ENCODE measurements at places on chromosomes 12 and 14.

DNA sequence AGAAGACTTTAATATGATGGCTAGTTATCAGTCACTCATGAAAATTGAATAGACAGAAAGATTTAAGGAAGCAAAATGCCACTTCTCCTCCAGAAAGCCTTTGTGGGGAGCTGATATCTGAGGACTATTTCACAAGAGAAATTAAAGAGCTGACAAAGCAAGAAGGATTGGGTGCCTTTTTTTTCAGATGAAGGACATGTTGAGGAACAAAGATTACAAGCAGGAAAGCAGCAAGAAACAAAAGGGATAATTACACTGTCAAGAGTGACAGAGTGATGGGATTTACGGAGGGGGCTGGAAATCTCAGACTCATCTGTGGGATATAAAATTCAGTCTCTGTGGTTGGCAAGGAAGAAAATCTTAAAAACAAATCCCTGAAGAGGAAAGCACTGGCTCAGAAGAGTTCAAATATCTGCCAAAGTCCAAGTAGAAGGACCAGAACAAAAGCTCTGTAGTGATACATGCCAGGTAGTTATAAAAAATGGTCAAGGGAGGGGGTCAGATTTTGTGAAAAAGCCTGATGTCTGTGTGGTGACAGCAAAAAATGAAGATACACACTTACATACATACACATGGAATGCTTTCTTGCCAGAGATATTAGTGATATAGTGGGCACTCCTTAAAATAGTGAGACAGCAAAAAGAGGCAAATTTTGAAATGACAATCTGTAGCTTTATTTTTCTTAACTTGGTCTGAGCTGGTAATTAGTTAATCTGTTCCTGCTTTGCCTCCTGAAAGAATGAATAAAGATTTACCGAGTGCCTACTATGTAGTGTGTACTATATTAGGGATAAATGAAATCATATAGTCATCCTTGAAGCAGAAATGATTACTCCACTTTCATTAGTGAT lies 62.9 kb downstream of the EPS8 start:
- peak; percentile 65 for DNase-seq

DNA sequence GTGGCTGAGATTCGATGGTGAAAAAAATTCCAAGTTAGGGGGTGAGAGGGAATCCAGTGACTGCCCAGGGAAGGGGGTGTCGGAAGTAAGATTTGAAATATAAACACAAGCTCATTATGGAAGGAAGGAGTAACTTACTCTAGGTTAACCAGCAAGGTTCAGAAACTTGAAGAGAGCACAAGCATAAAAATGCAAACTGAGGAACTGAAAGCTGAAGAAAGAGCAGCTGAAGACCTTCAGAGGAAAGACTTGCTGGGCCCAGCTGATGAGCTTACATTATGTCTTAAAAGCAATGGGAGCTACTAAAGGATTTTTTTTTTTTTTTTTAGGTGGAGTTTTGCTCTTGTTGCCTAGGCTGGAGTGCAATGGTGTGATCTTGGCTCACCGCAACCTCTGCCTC lies 189.7 kb upstream of the GRIN2B start:
- DNase-seq = no peak

DNA sequence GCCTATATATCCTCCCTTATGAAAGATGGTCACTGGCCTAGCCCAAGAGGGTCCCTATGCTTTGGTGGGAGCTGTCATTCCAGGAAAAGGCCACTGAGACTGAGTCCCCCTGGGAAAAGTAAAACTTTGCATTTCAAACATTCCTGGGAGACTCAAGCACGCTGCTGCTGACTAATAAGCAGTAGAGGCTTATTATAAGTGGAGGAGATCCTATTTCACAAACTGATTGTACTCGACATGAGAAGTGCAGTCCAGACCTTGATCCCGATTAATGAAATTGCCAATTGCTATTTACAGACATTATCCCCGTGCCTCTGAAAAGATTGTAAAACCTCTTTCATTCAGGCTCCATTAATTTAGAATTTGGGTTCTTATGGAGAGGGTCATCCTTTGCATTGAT lies 96.6 kb downstream of the EMP1 start:
- no peak for DNase-seq

DNA sequence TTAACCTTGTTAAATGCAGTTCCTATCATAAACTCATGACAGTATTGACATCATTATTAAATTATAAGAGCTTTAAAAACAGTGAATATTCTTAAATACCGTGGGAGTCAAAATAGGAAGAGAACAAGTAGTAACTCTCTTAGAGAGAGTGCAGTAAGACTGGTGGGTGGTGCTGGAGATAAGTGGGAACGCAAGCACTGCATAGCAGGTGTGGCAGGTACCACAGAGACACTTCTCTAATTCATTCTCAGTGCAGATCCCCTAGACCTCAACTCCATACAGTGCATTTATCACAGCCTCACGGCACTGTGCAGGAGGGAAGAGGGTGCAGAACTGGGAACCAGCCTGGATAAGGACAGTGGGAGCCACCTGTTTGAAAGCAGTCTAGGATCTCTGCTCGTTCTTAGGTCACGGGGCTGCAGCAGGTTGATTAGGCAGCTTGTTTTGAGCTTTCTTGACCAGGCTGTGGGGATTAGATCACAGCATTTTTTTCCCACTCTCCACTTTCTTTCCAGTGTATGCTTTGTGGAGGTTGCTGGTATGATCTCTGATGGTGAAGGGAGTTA lies 165.6 kb downstream of the PRKCH start:
- no peak for DNase-seq

DNA sequence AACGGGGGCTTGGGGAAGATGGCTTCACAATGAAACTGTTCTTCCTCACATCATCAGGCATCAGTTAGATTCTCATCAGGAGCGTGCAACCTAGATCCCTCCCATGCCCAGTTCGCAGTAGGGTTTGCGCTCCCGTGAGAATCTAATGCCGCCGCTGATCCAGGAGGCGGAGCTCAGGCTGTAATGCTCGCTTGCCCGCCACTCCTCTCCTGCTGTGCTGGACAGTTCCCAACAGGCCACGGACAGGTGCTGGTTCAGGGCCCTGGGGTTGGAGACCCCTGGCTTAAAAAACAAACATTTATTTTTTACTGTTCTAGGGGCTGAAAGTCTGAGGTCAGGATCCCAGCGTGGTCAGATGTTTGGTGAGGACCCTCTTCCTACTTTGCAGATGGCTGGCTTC lies 180.5 kb downstream of the FBXL14 start:
- no peak for DNase-seq

DNA sequence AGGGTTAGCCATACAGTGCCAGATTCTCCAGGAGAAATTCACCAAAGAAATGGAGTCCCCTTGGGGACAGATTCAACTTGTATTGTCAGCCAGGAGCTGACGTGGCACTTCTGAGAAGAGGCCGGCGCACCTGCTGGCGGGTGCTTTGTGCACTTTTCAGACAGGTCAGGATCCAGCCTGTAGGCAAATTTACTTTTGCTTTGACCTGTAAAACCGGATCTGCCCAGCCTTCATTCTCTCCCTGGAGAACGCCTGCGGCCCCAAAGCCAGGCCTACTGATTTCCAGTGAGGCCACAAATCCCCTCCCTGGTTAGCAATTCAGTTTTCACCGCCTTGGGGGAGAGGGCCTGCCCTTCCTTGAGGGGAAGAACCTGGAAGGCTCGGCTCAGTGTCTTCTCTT lies 17.4 kb downstream of the P2RX4 start:
- DNase-seq = peak; percentile 90

- DNase-seq = no peak
These were observed 5.0 kb downstream of the FANCM start for GRCh38 chr14:45140661-45141187.

DNA sequence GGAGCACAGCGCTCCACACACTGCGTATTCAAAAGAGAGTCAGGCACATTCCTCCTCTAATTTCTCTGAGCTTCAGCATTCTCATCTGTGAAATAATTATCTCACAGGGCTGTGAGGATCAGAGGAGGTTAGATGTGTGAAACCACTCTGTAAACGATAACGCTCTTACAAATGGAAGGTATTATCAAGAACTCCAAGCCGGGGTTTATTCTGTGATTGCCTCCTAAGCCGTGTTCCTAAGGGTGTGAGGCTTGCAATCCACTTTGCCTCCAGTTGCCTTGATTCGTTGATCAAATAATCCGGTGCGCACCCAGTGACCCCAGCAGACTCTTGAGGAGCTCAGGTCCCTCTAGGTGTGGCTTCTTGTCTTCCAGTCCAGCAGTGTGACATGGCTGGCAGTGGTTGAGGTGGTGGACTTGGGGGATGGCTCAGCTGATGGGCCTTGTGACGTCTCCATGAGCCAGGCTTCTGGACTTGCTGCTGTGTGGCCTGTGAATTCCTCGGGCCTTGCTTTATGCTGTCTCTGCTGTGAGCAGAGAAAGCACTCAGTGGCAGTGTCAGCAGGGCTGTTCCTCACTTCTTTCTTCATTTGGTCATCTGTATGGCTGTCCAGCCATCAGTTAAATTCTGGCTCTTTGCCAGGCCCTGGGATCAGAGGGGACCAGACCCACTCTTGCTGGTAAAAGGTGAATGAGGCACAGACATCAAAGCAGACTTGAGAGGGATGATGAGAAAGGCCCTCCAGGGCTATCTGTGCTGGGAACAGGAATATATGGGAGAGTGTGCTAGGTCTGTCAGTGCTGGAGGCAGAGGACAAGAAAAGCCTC lies 71.0 kb downstream of the SLC25A47 start:
- no peak for DNase-seq

DNA sequence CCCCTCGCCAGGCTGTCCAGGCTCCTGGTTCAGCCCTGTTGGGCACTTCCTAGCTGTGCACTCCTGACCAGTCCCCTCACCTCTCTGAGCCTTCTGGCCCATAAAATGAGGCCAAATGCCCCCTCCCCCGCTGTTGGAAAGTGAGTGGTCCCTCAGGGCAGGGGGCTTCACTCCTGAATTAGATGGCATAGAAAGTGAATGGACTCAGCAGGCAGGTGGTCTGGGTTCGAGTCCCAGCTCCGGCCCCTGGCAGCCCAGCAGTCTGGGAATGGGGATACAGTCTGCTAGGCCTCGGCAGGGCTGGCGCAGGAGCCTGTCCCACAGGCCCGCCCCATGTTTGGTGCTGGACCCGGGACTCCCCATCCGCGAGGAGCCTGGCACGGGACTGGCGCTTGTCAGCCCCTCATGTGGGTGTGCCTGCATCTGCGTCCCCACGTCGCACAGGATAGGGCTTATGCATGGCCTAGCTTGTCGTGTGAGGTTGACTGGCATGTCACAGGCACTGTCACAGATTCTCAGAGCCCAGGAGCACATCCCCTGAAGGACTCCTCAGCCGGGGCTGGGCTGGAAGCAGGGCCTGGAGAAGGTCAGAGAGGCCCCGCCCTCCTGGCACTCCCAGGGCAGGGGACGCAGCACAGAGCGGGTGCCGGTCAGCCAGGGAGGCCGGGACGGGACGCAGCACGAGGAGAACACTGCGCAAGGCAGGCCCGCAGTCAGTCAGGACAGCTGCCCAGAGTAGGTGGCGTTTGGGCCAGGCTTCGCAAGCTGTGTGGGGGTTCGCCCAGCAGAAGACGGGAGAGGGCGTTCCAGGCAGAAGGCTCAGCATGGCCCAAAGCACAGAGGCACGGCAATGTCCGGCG lies 40.5 kb downstream of the DIO3 start:
- no peak for DNase-seq

DNA sequence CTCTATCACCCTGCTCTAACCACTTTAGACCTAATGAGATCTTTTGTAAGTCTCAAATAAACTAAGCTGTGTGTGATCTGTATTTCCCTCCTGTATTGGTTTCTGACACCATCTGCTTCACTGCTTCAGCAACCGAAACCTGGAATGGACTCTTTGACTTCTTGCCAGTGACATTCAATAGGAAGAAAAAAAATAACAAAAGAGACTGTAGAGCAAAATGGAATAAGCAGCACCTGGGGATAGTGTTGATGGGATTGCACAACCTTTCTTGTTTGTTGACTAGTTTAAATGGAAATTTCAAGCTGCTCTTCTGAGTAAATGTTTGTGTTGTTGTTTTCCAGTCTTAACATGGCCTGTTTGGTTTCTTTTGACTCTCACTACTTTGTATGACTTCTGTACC lies 888.6 kb upstream of the SEL1L start:
- no peak for DNase-seq

DNA sequence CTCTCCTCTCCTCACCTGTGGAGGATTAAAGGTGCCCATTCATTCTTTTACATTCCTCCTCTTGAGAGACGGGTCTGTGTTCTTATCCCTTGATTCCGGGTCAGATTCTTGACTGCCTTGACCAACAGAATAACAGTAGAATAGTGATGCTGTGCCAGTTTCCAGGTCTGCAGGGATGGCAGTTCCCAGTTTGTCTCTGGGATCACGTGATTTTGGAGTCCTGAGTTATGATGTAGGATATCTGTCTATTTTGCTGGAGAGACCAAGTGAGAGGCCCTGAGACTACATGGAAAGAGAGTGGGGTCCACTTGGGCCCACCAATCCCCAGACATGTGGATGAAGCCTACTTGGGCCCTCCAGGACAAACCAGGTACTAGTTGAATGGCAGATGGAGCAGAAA lies 142.8 kb downstream of the TTC8 start:
- no peak for DNase-seq

- no peak for DNase-seq
These were observed 202.0 kb upstream of the LHX5 start for GRCh38 chr12:113673458-113674238.

GRCh38 chr12:52218001-52218400 lies 15.0 kb upstream of the KRT7 start:
- no peak for DNase-seq

DNA sequence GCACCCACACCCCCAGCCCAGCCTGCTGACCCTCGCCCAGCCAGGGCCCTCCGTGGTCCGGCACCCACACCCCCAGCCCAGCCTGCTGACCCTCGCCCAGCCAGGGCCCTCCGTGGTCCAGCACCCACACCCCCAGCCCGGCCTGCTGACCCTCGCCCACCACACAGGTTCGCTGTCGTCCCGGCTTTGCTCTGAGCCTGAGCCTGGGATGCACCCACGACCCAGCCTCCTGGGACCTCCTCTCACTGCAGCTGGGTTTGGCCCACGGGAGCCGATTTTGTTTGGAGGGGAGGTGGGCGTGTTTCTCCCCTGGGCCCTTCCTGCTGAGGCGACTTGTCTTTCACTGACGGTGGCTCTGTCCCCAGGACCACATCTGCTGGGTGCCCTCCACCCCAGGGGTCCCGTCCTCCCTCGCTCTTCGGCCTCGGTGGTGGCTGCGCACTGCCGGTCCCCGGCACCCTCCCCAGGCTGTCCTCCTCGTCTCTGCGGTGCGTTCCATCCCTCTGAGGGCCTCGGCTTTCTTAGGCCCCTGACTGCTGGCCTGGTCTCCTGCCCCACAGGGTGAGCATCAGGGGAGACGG lies 83.8 kb downstream of the GALNT9 start:
- DNase-seq = no peak

- no peak for DNase-seq
These were observed 18.6 kb downstream of the LTBP2 start for GRCh38 chr14:74593241-74593953.

- no peak for DNase-seq
These were observed 470.9 kb upstream of the CCDC196 start for GRCh38 chr14:66015071-66015780.

DNA sequence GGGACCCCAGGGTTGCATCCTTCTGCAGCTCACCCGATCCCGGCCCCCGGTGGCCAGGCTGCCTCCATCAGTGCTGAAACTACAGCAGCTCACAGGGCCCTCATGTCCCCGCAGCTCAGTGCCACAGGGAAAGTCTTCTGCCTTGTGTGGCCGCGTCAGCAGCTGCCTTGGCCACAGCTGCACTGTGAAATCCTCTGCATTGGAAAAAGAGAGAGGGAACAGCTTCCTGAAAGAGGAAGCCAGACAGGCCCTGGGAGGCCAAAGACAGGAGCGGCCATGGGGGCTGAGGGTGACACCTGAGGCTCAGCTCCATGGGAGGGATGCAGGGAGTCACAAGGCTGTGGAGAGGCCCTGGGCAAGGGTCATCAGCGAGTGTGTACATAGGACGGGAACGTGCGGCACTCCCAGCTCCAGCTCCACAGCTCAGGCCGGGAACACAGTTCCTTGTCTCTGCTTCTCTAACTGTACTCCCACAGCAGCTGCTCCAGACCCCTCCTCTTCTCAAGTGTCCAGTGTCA lies 32.7 kb downstream of the PARP2 start:
- DNase-seq = no peak
